Activated CD4-positive, alpha-beta T cell treated with anti-CD3 and anti-CD28 coated beads for 24 hours (primary cell): ENCODE measurements at places on chromosomes 13 and 19.

DNA sequence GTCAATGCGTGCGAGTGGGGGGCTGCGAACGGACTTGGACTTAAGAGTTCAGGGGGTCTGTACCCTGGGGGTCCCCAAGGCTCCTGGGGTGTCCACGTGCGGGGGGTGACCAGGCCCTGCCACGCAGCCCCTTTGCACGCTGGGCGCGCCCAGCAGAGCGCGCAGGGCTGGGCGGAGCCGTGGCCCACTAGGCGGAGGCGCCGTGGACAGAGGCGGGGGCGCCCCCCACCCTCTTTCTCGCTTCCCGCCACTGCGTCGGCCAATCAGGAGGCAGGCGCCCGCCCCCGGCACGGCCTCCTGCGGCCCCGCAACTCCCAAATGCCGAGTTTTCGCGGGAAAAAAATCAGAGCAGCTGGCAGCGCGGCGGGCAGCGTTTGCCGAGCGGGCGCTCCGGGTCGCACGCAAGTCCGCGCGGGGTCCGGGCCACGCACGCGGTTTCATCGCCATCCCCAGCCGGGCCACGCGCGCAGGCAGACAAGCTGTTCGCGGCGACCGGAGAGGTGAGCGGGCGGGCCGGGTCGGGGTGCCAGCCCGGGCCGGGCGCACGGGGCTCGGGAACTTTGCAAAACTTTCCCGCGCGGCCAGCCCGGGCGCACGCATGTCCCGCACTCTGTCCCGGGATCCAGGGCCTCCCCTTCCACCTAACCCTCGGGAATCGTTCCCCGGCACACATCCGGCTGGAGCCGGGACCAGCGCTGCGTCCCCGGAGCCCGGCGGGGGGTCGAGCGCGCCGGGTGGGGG, at the start of gene UHRF1:
Gene UHRF1 (plus strand): TSS at position 346 of the 741 bp plus-strand sequence. CDS start 1,385 bp downstream, outside the sequence.
- DNase-seq: peak; percentile 78

- DNase-seq: no peak
Observed at GRCh38 chr13:25116044-25116443, 20.1 kb downstream of the PABPC3 start.

GRCh38 chr19:54420383-54421168, 5.3 kb downstream of the TTYH1 start:
- no peak for DNase-seq

GRCh38 chr13:40477623-40478608, 188.5 kb downstream of the FOXO1 start:
- DNase-seq: no peak

GRCh38 chr13:82467626-82468025, 1414.6 kb downstream of the SLITRK1 start:
- DNase-seq: no peak

- no peak for DNase-seq
Observed at GRCh38 chr13:74205313-74205690, 71.1 kb upstream of the KLF12 start.

DNA sequence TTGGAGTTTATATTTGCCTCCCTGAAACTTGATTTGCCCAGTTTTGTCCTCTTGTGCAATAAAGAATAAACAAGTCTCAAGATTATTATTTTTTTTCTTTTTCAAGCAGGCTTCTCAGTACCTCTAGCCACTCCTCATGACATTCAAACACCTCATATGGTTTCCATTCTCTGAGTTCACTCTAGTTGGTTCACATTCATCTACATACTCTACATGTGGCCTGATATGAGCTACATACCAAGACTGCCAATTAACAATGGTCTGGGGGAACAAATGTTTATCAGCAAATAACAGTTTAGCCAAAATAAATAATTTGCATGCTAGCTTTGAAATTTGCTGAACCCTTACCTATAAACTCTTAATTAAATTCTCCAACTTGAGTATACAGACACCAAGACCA, 22.5 kb downstream of the KCNRG start:
- no peak for DNase-seq

DNA sequence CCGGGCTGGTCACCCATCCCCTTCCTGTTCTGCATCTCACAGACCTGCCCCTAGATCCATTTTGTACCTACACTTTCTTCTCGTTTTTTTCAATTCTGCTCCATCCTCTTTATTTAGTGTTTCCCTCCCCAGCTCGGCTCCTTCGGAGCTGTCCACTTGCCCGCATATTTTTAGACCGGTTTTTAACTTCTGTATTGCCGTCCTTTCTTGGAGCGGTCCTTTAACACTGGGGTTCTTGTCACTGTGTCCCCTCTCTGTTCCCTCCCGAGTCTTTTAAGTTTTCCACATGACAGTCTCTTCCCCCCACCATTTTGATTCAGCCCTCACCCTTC, 1.7 kb downstream of the ARHGAP35 start:
- no peak for DNase-seq

GRCh38 chr13:103716718-103717117, 650.5 kb upstream of the SLC10A2 start:
- DNase-seq: no peak

DNA sequence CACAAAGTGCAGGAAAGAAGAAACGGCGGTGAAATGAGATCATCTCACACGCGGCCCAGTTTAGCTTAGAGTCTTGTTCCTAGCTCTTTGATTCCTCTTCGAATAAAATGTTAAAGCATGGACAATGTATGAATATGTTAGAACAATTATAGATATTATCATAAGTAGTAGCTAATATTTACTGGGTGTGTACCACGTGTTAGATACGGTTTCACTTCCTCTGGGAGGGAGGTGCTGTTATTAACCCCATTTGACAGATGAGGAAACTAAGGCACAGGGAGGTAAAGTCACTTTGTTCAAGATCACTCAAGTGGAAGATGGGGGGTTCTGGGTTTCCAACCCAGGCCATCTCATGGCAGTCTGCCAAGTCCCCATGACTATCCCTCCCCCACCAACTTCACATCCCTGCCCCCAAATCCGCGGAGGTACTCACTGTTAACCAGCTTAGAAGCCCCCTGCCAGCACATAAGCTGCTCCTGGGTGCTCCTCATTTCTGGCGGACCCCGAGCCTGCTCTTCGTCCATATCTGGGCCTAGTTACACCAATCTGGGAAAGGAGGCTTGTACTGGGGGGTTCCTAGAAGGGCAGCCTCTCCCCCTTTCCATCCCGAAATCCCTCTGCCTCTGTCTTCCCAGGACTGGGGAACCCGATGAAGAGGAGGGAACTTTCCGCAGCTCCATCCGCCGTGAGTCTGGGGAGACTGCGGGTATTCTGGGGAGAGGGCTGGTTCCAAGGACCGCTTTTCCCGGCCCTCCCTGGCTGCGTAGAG, 1.0 kb upstream of the FXYD7 start:
- DNase-seq: no peak

- no peak for DNase-seq
Observed at GRCh38 chr19:1014161-1015060, 6.5 kb downstream of the TMEM259 start.

- DNase-seq: no peak
Observed at GRCh38 chr19:28500982-28501630, 711.8 kb downstream of the UQCRFS1 start.

GRCh38 chr19:32224371-32225244, 120.8 kb upstream of the ZNF507 start:
- peak; percentile 42 for DNase-seq

DNA sequence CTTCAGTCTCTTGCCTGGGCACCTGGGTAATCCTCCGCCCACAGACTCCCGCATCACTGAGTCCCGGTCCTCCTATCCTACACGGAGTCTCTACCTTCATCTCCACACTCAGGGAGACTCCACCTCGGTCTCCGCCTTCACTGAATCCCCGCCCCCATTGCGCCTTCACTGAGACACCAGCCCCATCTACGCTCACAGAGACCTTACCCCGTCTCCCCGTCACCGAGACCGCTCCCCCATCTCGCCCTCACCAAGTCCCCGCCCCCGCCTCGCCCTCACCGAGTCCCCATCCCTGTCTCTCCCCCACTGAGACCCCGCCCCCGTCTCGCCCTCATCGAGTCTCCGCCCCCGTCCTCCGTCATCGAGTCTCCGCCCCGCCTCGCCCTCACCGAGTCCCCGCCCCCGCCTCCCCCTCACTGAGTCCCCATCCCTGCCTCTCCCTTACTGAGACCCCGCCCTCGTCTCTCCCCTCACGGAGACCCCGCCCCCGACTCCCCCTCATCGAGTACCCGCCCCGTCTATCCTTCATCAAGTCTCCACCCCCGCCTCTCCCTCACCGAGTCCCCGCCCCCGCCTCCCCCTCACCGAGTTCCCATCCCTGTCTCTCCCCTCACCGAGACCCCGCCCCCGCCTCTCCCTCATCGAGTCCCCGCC, 23.1 kb upstream of the ZNF846 start:
- DNase-seq: peak; percentile 87

DNA sequence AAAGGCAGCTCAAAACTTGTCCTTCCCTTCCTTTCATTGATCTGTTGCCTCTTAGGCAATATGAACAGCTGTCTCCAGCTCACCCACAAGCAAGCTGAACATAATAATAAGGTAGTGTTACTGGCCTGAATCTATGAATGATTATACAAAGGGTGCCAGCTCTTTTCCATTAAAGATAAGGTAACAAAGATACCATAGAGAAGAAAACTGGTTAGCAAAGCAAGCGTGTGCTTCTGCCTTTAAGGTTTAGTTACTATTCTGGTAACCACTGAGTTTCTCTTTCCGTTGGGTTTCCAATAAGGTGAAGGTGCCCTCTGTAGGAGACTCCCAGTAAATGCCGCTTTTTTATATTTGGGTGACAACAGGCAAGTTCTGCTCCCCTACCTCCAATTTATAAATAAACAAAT, 12.1 kb upstream of the DACH1 start:
- no peak for DNase-seq

DNA sequence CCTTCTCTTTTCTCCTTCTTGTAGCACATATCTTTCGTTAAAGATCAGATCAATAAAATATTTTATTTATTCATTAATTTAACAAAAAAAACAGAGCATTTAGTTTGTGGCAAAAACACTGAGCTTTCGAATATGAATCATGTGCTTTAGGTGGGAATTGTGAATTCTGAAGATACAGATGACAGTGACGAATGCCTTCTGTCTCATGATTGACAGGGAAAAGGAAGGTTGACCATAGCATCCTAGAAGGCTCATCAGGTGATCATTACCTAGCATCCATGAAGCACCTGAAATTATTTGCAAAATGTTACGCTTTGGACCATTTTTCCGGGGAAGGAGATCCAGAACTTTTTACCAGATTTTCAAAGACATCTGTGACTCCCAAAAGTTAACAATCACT, 3.8 kb downstream of the ARL11 start:
- DNase-seq: no peak

DNA sequence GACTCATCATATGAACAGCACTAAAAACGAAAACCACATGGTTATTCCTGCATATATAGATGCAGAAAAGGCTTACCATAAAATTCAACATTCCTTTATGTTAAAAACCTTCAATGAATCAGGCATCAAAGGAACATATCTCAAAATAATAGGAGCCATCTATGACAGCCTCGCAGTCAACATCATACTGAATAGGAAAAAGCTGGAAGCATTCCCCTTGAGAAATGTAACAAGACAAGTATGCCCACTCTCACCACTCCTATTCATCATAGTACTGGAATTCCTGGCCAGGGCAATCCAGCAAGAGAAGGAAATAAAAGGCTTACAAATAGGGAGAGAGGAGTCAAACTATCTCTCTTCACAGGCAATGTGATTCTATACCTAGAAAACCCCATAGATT, 179.6 kb upstream of the HTR2A start:
- no peak for DNase-seq
